ENCODE measurements at places on chromosomes 11 and 22. TPM values are rescaled to one million over a fixed set of nuclear protein-coding genes. Genes with fewer than 3 reads are reported as not detected.

MUC6 gene
- not detected for total RNA-seq

SAA4 gene
- not detected for total RNA-seq

PRG3 gene
- total RNA-seq = not detected

FAM111B gene
- total RNA-seq = 0.89 TPM

SYT9 gene
- total RNA-seq = 0.05 TPM

B3GAT1 gene
- not detected for total RNA-seq

OR52N2 gene
- not detected for total RNA-seq

PLEKHB1 gene
- total RNA-seq = 1.2 TPM

SYNGR1 gene
- 4.7 TPM for total RNA-seq

TECTA gene
- under 0.01 TPM for total RNA-seq

TRMT2A gene
- total RNA-seq = 40.7 TPM

XKR3 gene
- not detected for total RNA-seq

OR52A1 gene
- not detected for total RNA-seq

RASL10A gene
- total RNA-seq = not detected

ATP6V1E1 gene
- total RNA-seq = 232 TPM

OR8G1 gene
- not detected for total RNA-seq

LIF gene
- 200 TPM for total RNA-seq

OR51I1 gene
- not detected for total RNA-seq

SF3B2 gene
- total RNA-seq = 113 TPM

PLAAT4 gene
- total RNA-seq = 1.3 TPM

NCAM1 gene
- 14.2 TPM for total RNA-seq

SLC35F2 gene
- total RNA-seq = 27.4 TPM

LRRC10B gene
- total RNA-seq = 0.09 TPM

DNAJB7 gene
- total RNA-seq = not detected

TMEM132A gene
- total RNA-seq = 163 TPM

RSF1 gene
- 58.3 TPM for total RNA-seq

OR10A4 gene
- not detected for total RNA-seq

FREY1 gene
- total RNA-seq = 1.1 TPM

MUC5AC gene
- not detected for total RNA-seq

C22orf31 gene
- not detected for total RNA-seq

PNPLA3 gene
- 5.3 TPM for total RNA-seq

OR52A5 gene
- not detected for total RNA-seq

DRD4 gene
- not detected for total RNA-seq

TP53I11 gene
- total RNA-seq = 17.3 TPM

Data from smooth muscle cell of the umbilical artery (primary cell).